ENCODE measurements at places on chromosomes 11 and 22.
A peak's percentile ranks its signal among the peaks of the same experiment; 100 is the strongest.

- no peak for DNase-seq
Observed at GRCh38 chr11:106491751-106492150, 414.3 kb downstream of the AASDHPPT start.

- no peak for DNase-seq
Observed at GRCh38 chr11:124892146-124892545, 5.5 kb downstream of the ROBO4 start.

DNA sequence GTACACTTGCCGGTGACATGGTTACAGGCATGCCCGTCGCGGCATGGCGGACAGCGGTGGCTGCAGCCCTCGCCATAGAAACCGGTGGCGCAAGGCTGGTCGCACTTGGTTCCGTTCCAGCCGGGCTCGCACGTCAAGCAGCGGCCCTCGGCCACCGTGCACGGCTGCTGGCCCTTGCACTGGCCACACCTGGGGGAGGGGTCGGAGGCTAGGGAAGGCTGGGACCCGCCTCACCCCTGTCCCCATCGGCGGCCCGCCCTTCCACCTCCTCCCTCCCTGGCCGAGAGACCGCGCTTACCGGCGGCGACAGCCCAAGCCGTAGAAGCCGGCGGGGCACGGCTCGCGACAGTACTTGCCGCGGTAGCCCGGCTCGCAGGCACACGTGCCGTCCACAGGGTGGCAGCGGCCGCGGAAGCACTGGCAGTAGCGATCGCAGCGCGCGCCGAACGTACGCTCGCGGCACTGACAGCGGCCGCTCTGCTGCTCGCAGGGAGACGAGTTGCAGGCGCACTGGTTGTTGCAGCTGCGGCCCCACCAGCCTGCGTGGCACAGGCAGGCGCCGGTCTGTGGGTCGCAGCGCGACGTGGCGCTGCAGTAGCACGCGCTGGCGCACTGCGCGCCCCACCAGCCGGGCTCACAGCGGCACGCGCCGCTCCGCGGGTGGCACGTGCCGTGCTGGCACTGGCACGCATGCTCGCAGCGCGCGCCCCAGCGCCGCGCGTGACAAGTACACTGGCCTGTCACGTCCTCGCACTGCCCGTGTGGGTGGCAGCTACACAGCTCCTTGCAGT, 6.7 kb downstream of the SCARF2 start:
- DNase-seq, result no peak

GRCh38 chr22:30224161-30224857, 22.2 kb downstream of the LIF start:
- peak; percentile 74 for DNase-seq

- no peak for DNase-seq
Observed at GRCh38 chr11:32563600-32563959, 20.1 kb upstream of the EIF3M start.

GRCh38 chr11:21295508-21295907, 626.1 kb downstream of the NELL1 start:
- no peak for DNase-seq

DNA sequence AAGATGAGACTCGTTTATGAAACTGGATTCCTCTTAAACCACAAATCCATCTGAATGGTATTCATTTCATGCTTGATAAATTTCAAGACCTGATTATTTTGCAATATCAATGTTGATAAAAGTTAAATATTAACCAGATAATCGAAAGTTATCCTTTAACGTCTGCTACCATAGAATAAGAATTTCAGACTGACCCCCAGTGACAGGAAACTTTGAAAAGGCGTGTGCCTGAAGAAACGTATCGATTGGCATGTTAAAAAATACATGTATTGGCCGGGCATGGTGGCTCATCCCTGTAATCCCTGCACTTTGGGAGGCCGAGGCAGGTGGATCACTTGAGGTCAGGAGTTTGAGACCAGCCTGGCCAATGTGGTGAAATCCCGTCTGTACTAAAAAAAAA, 13.9 kb downstream of the SCGB1A1 start:
- no peak for DNase-seq

- DNase-seq, result no peak
Observed at GRCh38 chr11:1444823-1445422, 41.7 kb downstream of the MOB2 start.

GRCh38 chr11:115644856-115645255, 140.6 kb upstream of the CADM1 start:
- DNase-seq, result peak; percentile 68

DNA sequence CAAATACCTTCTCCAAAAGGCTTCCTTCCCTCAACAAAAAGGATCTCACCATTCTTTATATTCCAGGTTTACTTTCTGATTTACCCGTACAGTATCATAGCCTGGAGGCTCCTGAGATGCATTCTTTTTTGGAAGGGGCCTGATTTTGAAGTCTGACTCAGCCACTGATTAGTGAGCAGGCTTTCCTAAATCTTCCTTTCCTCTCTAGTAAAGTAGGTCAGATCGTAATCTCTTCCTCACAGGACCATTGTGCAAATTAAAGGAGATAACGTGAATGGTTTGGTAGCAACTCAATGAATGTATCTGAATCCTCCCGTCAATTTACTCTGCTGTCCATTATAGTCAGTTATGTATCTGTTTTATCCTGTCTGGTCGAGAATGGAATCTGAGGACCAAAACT, 227.7 kb upstream of the ANO5 start:
- DNase-seq, result no peak

DNA sequence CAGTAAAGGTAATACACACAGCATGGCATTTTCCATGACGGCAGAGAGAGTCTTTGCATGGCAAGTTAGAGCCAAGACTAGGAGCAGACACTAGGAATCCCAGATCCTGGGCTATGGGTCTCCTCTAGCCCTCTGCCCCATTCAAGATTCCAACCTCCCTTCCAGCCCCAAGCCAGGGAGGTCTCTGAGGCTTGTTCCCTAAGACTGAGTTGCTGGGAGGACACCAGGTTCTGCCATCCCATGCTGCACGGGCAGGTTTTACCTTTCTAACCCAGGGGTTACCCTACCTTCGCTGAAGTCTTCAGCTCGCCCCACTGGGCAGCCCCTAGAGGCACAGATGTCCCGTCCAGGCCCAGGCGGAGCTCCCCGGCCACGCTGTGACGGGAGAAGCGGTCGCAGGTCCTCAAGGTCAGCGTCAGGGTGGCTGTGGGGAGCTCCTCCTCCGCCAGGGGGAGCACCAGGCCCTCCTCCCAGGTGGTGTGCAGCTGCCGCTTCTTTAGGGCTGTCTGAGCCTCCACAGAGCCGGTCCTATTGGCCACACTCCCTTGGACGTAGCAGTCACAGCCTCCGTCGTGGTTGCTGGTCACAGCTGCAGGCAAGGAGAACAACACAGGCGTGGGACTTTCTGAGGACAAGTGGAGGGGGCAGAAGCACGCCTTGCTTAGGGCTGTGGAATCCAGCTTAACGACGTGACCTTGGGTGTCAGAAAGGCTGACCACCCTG, 33.8 kb downstream of the SYT13 start:
- peak; percentile 45 for DNase-seq

DNA sequence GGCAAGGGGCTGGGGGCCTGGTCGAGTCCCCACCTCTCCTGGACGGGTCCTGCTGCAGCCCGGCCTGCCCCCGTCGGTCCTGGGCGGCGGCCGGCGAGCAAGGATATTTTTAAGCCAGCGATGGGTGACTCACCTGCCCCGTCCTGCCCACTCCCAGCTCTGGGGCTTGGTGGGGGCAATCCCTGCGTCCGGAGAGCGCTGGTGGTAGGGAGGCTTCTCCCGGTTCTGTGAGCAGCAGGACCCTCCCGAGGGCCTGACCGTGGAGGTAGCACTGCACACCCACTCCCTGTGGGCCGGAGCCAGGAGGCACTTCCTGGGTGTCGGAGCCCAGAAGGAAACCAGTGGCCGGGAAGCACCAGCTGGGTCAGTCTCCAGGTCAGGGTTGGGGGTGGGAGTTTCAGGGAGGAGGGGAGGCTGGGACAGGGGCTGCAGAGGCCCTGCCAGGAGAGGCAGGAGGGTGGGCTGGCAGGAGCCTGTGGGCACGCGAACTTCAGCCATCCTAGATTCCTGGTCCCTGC, 467 bp downstream of the EPS8L2 start:
- DNase-seq, result peak; percentile 70

GRCh38 chr11:109423466-109424190, 1.6 kb downstream of the C11orf87 start:
- no peak for DNase-seq

Measured in adipocyte (in vitro differentiated cells).